T-cell (primary cell): ENCODE measurements at places on chromosomes 5 and 9. TPM values are rescaled to one million over a fixed set of nuclear protein-coding genes. Genes with fewer than 3 reads are reported as not detected.

The MELK gene
- total RNA-seq: 0.67 TPM

The MEIKIN gene
- total RNA-seq: not detected

The FTMT gene
- total RNA-seq: not detected

The PCDHGC4 gene
- total RNA-seq: 0.18 TPM

The SPRY4 gene
- total RNA-seq: 0.23 TPM

The TXNDC8 gene
- total RNA-seq: not detected

The C5orf52 gene
- total RNA-seq: not detected

The ARRDC3 gene
- 153 TPM for total RNA-seq

The RACK1 gene
- 2,230 TPM for total RNA-seq

The TRPM3 gene
- total RNA-seq: not detected

The CARTPT gene
- total RNA-seq: not detected

The REXO4 gene
- 44.5 TPM for total RNA-seq
